ENCODE measurements at places on chromosomes 6 and 20. TPM values are rescaled to one million over a fixed set of nuclear protein-coding genes. Genes with fewer than 3 reads are reported as not detected.

DNA sequence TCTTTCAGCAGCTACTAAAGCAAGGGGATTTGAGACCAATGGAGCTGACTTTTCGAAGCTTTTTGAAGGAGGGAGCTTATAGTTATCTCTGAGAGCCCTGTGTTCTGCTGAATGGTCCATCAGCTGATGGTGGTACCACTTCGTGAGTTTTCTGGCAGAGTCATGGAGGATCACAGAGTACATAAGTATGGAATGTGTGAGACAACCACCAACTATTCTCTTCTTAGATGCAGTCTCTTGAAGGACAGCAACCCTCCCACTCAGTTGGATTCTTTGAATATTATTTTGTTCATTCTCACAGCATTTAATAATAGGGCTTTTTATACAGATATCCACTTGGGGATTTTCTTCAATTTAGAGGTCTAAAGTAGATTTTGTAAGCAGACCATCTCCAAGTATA lies 75.3 kb downstream of the ELOVL2 start:
- H3K36me3 ChIP-seq = no peaks in the 10 kb centered on the region
- no peak overlapping the region for H3K27ac ChIP-seq
- H3K4me3 ChIP-seq = no peak overlapping the region
- peaks cover 4% of the 10 kb centered on the region for H3K4me1 ChIP-seq

RAB44 gene
- under 0.01 TPM for total RNA-seq

RGS17 gene
- total RNA-seq = 5.9 TPM

NCR2 gene
- not detected for total RNA-seq

COL9A3 gene
- total RNA-seq = 0.17 TPM

SNPH gene
- total RNA-seq = 18.5 TPM

CPNE5 gene
- 0.26 TPM for total RNA-seq
